ENCODE measurements at places on chromosomes 16 and 17. TPM values are rescaled to one million over a fixed set of nuclear protein-coding genes. Genes with fewer than 3 reads are reported as not detected.
A peak's percentile ranks its signal among the peaks of the same experiment; 100 is the strongest.

- no peak for DNase-seq
These were observed 2.7 kb downstream of the GDPD3 start for GRCh38 chr16:30110661-30111060.

DNA sequence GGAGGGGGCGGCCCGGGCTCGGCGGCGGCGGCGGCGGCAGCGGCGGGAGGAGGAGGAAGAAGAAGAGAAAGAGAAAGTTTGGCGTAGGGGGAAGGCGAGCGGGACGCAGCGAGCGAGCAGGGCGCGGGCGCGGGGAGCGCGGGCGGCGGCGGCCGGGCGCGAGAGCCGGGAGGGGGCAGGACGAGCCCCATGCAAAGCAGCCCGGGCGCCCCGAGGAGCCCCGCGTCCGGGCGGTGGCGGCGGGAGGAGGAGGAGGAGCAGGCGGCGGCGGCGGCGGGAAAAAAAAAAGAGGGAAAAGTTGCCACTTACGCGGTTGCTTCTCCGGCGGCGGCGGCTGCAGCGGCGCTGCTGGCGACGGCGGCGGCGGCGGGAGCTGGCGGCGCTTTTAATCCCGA, 10.3 kb upstream of the ZFHX3 start:
- peak; percentile 28 for DNase-seq

DNA sequence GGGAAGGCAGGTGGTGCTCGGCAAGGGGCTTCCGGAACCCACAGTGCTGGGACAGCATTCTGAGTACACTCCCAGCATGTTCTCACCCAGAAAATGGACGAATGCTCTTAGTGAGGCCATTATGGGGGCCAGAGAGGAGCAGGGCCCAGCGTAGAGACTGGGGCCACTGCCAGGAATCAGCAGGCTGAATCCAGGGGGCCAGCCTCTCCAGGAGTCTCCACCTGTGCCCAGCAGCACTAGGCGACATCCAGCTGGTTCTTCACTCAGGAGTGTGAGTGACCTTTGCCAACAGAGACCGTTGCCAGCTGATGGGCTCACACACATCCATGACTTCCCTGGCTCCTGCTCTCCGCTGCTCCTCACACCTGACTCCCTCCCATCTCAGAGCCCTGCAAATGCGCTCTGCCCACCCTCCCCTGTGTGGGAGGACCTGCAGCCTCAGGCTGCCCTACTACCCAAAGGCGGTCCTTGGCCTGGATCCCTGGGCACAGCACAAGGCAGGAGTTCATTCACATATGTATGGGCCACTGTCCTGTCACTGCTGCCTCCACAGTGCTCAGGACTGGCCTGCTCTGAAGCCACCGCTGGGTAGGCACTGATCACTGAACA, 5.1 kb downstream of the RHBDF1 start:
- no peak for DNase-seq

GRCh38 chr17:27236717-27237315, 57.1 kb upstream of the WSB1 start:
- peak; percentile 90 for DNase-seq

GRCh38 chr17:44223541-44224071, 4.1 kb upstream of the UBTF start:
- no peak for DNase-seq

Gene SHPK
- total RNA-seq, result 7.5 TPM

Gene CHTF18
- total RNA-seq, result 126 TPM

Data from activated naive CD4-positive, alpha-beta T cell treated with anti-CD3 and anti-CD28 coated beads for 36 hours (primary cell).